ENCODE measurements at places on chromosomes 5 and 9.

- no peak for DNase-seq
These were observed 410.9 kb upstream of the TRPC7 start for GRCh38 chr5:136776022-136776927.

- DNase-seq = no peak
These were observed 51.7 kb downstream of the ARHGAP26 start for GRCh38 chr5:142821733-142822487.

- DNase-seq = no peak
These were observed 577.2 kb upstream of the ZNF608 start for GRCh38 chr5:125323613-125324012.

GRCh38 chr5:93006915-93007314 lies 574.1 kb downstream of the NR2F1-AS1 start:
- DNase-seq = no peak

GRCh38 chr5:7868427-7868772 lies 431 bp downstream of the FASTKD3 start:
- no peak for DNase-seq

All from activated T-helper 1 cell treated with anti-CD3 and anti-CD28 coated beads, Interleukin-2, amount 50 U/mL, for 16 hours (primary cell).